T-helper 17 cell (primary cell): ENCODE measurements at places on chromosomes 12 and 14.

GRCh38 chr14:73752297-73752992 lies 38.3 kb upstream of the PNMA1 start:
- no peak for DNase-seq

- no peak for DNase-seq
Measured at GRCh38 chr12:32470936-32471470, 71.6 kb downstream of the FGD4 start.

- DNase-seq, result no peak
Measured at GRCh38 chr14:69247676-69248440, 12.1 kb upstream of the GALNT16 start.

- DNase-seq, result no peak
Measured at GRCh38 chr14:61350427-61351270, 29.3 kb downstream of the PRKCH start.

GRCh38 chr12:69662764-69663163 lies 36.3 kb downstream of the BEST3 start:
- DNase-seq, result no peak

- no peak for DNase-seq
Measured at GRCh38 chr12:30427555-30427954, 268.1 kb downstream of the IPO8 start.

DNA sequence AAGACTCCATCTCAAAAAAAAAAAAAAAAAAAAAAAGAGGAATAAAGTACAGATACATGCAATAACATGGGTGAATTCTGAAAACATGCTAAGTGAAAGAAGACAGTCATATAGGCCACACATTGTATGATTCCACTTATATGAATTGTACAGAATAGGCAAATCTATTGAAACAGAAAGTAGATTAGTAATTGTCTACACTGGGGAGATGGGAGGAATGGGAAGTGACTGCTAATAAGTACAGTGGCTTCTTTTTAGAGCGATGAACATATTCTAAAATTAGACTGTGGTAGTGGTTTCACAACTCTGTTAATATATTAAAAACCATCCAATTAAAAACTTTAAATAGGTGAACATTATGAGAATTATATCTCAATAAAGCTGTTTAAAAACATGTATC lies 74.4 kb downstream of the ANKS1B start:
- DNase-seq, result no peak

- DNase-seq, result no peak
Measured at GRCh38 chr12:108744021-108744897, 12.9 kb upstream of the CORO1C start.

DNA sequence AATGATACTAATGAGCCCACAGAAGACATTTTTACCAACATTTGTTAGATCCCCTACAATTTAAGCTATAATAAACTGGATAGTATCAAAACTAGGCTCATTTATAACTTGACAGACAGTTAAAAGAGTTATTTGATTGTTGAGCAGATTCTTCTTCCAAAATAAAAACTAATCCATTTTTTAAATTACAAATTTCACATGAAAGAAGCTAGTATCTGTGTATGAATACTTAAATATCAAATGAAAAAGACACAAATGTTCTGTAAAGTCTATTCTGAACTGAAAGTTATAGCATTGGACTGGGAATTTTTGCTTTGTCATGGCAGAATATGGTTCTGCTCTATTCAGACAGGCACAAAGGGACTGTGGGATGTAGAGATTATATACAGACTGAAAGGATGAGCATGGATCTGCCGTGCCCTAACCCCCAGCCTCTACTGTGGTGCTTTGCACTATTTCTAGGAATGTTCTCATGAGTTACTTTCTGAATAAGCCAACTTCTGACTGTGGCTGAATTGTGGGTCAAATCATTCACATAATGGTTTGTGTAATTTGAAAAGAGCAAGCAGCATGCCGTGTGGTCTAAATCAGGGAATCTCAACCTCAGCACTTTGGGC lies 352.7 kb downstream of the KCNH5 start:
- no peak for DNase-seq

DNA sequence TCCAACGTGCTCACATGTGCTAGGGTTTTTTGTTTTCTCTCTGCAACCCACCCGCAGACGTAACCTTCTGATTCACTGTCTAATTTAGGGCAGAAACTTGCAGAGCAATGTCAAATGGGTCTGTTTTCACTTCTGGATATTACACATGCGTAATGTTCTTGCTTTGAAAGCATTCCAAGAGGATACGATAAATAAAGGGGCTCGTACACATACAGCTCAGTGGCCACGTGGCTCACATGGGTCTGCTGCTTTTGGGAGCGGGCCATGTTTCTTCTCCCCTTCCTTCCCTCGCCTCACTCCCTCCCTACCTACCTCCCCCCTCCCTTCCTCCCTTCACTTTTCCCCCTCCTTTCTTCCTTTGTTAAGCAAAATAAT lies 23.4 kb downstream of the CACNA1C start:
- no peak for DNase-seq

- DNase-seq, result no peak
Measured at GRCh38 chr12:132672678-132673077, 14.5 kb downstream of the POLE start.

GRCh38 chr12:26798640-26799039 lies 34.4 kb downstream of the ITPR2 start:
- no peak for DNase-seq

DNA sequence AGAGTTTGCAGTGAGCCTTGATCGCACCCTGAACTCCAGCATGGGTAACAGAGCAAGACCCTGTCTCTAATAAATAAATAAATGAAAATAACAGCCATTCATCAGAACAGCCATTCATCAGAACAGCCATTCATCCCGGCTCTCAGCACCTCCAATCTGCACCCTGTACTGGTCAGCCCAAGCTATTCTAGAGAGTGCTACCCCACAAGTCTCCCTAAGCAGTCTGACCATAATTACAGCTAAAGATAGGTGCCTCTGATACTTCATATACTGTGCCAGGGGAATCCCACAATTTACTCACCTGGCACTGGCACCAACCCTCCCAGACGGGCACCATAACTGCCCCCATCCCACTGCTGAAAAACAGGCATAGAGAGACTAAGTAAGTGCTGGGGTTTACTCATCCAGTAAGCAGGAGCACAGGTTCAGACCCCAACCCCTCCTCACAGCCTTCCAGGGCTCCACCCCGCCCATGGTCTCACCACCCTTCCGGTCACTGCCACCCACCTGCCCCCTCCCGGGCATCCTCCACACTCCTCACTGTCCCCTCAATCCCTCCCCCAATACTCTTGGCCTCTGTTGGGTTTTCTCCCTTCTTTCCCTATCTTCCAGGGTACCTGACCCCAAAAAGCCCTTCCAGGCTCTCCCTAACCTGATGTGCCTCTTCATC lies 15.2 kb upstream of the EIF5 start:
- no peak for DNase-seq

- DNase-seq, result no peak
Measured at GRCh38 chr12:62868820-62869219, 66.1 kb downstream of the PPM1H start.

DNA sequence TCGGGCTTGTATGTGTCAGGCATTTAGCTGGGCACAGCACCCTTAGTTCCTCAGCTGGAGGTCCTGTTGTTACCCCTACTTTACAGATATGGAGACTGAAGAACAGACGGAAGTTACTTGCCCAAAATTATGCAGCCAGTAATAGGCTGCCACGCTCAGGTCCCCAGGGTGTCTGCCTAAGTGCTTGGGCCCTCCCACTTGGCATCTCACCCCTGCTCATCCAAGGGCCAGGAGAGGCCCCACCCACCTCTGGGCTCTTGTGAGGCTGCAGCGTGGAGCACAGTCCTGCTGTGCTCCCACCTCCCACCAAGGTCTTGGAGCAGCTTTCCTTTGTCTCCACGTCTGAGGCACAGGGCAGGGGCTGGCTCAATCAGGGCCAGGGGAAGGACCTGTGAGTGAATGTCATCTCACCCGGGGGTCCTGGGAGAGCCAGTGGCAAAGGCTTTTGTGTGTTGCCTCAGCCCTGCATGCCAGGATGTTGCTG lies 64.6 kb downstream of the BEGAIN start:
- DNase-seq, result no peak

- no peak for DNase-seq
Measured at GRCh38 chr12:130707571-130707891, 8.6 kb downstream of the RIMBP2 start.

DNA sequence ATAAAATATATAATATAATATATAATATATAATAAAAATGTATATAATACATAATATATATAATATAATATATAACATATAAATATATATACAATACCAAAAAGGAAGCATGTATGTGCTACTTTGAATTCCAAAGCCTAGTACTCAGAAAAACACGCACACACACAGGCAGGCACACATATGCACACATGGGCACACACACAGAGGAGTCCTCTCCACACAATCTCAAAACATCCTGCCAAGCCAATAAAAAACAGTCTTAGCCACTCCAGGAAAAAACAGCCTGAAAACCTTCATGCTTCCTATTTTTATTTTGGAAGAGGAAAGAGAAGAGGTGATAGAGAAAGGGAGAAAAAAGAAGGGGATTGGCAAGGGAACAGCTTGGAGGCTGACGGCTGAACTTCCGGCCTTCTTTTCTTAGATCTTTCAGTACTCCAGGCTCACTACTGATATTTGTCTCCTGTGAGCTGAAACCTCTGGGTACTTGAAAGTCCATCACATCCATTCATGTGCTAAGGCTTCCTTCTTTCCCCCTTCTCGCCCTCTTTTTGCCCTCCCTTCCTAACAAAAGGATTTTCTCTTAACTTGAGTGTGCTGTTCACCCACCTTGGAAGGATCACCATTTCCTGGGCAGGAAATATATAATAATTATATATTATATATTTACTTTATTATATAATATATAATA lies 394.2 kb downstream of the NUAK1 start:
- DNase-seq, result no peak

DNA sequence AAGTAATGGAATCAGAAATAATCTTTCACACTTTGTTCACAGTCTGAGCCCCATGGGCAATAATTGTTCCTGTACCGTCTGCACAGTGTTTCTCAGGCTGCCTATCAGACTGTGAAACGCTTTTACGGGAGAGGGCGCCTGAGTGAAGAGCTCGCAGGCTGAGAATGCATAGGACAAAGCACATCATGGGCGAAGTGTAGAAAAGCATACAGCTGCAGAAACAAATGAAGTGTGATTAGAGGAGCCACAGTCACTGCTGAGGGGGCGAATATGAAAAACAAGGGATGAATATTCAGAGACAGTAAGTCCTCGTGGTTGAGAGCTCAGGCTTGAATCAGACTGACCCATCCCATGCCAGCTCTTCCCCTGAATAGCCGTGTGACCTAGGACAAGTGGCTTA lies 438.4 kb upstream of the DCN start:
- no peak for DNase-seq

DNA sequence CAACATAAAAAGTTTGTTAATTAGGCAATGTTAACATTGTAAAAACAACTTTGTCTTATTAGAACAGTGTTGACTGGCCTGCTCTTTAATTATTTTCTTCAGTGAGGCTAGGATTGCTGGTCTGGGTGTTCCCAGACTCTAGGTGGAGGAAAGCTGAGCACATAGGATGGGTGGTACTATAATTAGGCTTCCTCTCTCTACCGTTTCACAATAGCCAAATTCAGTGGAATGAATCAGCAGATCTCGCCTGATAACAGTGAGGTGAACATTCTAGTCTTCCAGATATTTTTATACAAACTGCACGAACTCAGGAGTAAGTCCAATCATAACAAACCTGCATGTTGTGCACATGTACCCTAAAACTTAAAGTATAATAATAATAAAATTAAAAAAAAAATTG lies 11.9 kb downstream of the PTGDR start:
- DNase-seq, result no peak
